ENCODE measurements at places on chromosomes 2 and 18.

- DNase-seq = no peak
Observed at GRCh38 chr2:98804736-98805135, 73.8 kb upstream of the MGAT4A start.

GRCh38 chr2:11079136-11079824, 76.0 kb upstream of the SLC66A3 start:
- no peak for DNase-seq

- no peak for DNase-seq
Observed at GRCh38 chr2:72951303-72952095, 34.2 kb downstream of the EMX1 start.

DNA sequence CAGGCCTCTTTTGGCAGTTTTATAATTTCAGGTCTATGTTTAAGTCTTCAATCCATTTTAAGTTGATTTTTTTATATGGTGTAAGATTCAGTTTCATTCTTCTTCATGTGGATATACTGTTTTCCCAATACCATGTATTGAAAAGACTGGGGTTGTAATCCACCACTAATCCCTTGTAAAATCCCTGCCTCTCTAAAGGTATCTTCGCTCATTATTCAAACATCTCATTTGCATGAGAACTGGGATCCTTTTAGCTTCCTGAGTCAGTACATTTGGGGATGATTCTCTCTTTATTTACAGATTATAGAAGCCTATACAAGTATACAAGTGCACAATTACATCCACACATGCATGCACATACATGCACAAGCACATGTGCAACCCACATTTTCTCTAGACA, 25.3 kb downstream of the DHRS9 start:
- DNase-seq = no peak

- DNase-seq = no peak
Observed at GRCh38 chr2:193377789-193378188, 1183.1 kb upstream of the TMEFF2 start.

DNA sequence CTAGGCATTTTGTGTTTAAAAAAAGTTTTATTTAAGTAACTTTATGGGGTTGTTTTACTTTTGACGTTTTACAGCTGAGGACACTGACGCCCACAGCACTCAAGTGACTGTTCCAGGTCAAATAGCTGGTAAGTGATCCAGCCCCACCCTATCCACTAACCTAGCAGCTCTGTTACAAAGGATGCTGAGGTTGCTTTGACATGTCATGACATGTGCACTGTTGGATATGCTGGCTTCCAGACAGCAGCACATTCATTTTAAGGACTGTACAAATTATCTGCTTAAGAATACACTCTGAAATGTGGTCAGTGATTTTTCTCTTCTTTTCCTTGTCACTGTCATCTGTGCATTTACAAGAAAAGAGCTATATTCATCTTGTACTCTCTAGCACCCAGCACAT, 417.5 kb downstream of the ZEB2 start:
- DNase-seq = no peak

GRCh38 chr2:241029599-241030332, 31.3 kb downstream of the SNED1 start:
- no peak for DNase-seq

Measured in liver (tissue), 10 donors.